ENCODE measurements at places on chromosomes 2 and 18. TPM values are rescaled to one million over a fixed set of nuclear protein-coding genes. Genes with fewer than 3 reads are reported as not detected.

DNA sequence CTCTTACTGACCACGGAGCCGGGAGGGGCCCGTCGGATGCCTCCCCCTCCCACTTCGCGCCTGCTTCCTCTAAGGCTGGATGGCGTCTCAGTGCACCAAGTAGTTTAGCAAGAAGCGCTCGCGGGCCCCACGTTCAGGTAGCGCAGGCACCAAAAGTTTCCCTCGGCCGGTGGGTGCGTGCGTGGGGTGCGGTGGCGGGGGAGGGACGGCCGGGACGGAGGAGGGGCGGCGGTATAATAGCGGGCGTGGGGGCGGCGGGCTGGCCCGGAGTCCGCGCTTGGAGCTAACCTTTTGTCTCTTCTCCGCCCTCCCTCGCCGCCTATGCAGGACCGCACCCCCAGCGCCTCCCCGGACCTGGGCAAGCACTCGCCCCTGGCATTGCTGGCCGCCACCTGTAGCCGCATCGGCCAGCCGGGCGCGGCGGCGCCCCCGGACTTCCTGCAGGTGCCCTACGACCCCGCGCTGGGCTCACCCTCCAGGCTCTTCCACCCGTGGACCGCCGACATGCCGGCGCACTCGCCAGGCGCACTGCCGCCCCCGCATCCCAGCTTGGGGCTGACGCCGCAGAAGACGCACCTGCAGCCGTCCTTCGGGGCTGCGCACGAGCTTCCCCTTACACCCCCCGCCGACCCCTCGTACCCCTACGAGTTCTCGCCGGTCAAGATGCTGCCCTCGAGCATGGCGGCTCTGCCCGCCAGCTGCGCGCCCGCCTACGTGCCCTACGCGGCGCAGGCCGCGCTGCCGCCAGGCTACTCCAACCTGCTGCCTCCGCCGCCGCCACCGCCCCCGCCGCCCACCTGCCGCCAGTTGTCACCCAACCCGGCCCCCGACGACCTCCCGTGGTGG is 1.0 kb downstream of the SP5 start:
- H3K27me3 ChIP-seq = peaks cover 63% of the 10 kb centered on the region
- peaks cover 3% of the 10 kb centered on the region for H3K36me3 ChIP-seq
- DNase-seq = peak; percentile 26
- peaks cover 37% of the 10 kb centered on the region for H3K4me1 ChIP-seq
- H3K27ac ChIP-seq = no peak overlapping the region

GRCh38 chr2:99727199-99727598 is 237.4 kb upstream of the REV1 start:
- H3K4me1 ChIP-seq = no peaks in the 10 kb centered on the region
- no peaks in the 10 kb centered on the region for H3K36me3 ChIP-seq
- H3K4me3 ChIP-seq = no peak overlapping the region
- H3K27me3 ChIP-seq = no peaks in the 10 kb centered on the region
- no peak overlapping the region for H3K27ac ChIP-seq

GRCh38 chr18:8745355-8746014 is 40.1 kb downstream of the MTCL1 start:
- H3K4me3 ChIP-seq = peak overlapping the region; percentile 34
- no peak for DNase-seq
- H3K27ac ChIP-seq = no peak overlapping the region

DNA sequence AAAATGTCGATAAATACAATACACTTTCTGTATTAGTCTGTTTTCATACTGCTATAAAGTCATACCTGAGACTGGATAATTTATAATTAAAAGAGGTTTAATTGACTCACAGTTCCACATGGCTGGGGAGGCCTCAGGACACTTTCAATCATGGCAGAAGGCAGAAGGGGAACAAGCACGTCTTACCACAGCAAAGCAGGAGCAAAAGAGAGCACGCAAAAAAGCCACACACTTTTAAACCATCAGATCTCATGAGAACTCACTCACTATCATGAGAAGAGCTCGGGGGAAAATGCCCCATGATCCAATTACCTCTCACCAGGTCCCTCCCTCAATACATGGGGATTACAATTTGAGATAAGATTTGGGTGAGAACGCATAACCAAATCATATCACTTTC is 256.7 kb downstream of the ANAPC1 start:
- no peak overlapping the region for H3K4me3 ChIP-seq
- H3K27ac ChIP-seq = no peak overlapping the region
- DNase-seq = no peak
- H3K4me1 ChIP-seq = peaks cover 28% of the 10 kb centered on the region

GRCh38 chr2:71876542-71877451 is 270.9 kb downstream of the CYP26B1 start:
- DNase-seq = no peak
- H3K4me3 ChIP-seq = no peak overlapping the region

DNA sequence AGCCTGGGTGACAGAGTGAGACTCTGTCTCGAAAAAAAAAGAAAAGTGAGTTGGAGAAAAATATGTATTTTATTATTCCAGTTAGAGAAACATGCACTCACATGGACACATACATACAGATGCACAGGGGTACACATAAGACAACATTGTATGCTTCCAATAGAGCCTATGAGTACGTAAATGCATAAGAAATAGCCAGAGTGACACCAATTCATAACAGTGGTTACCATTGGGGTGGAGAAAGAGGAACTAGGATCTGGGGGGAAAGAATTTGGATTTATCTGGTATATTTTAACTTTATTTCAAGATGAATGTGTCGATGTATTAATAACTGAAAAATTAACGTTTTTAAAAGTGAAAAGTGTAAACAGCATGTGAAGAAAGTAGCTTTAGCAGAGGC is 16.1 kb downstream of the IL36A start:
- H3K27me3 ChIP-seq = peaks cover 17% of the 10 kb centered on the region
- no peak for DNase-seq
- no peak overlapping the region for H3K4me3 ChIP-seq
- H3K4me1 ChIP-seq = no peaks in the 10 kb centered on the region
- H3K27ac ChIP-seq = no peak overlapping the region

DNA sequence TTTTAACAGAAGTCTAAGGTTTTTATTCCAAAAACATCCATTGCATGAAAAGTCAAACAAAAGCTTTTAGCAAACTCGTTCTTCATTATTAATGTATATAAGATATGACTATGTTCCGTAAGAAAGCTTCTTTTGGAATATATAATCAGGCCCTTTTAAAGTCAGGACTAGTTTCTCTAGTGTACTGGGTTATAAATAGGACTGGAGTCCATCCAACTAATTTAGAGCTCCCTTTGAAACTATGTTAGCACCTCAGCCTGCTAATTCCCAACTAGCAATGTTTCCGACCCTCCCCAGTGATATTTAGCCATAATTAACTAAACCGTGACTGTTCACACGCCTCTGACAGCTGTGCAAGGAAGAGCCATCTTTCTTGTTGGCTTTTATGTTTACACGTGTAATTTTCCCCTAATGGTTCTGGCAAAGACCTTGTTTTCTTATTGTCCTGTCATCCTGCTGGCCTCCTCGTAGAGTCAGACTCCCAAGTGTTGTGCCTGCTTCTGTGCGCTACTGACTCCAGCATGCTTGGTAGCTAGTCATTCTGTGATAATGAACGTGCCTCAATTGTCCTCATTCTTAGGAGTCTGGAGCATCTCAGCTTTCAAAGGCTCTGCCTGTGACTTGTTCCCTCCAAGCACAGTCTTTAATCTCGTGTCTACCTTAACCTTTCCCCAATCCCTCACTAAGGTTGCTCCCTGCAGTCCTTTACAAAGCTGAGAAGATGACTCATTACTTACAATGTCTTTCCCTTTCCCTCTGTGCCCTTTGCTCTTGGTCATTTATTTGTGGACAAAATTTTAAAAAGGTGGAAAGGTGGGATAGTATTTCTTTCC is 172.2 kb upstream of the RASGRP3 start:
- H3K4me1 ChIP-seq = no peaks in the 10 kb centered on the region
- DNase-seq = no peak
- H3K4me3 ChIP-seq = no peak overlapping the region
- no peaks in the 10 kb centered on the region for H3K36me3 ChIP-seq

DNA sequence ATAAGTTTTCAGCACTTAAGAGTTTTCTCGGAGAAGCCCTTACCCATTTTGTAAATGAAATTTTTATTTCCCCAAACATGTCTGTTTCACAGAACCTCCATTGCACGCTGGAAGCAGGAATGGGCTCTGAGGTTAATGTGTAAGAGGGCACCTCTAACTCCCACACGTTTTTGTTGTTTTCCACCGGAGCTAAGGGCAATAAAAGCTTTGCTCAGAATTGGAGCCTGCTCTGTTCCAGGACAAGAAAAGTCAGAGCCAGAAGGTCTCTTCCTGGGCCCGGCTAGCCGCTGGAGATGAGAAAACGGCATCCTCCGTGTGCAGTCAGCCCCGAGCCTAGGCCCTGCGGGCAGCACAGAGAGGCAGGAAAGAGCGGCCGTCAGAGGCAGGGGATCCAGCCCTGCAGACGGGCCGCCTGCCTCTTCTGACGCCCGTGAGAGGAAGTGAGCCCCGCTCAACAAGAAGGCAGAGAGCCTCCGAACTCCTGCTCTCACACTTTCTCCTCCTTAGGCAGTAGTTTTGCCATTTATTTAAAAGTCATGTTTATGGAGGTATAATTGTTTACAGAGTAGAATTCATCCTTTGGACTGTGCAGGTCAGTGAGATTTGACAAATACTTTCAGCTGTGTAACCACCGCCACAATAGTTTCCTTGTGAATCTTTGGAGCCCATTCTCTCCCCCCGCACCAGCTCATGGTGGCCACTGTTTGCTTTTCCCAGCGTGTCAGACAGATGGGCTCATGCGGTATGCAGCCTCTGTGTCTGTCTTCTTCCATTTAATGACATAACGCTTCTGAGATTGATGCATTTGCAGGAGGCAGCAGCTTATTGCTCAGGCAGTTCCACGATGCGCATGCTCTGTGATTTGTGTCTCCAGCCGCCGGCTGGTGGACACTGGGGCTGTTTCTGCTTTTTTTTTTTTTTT is 117.3 kb downstream of the GALR1 start:
- H3K27me3 ChIP-seq = peaks cover 24% of the 10 kb centered on the region
- H3K36me3 ChIP-seq = peaks cover 3% of the 10 kb centered on the region
- DNase-seq = no peak
- no peaks in the 10 kb centered on the region for H3K4me1 ChIP-seq
- H3K27ac ChIP-seq = no peak overlapping the region

Gene DTNA
- total RNA-seq = not detected

Gene MSTN
- total RNA-seq = not detected

Gene PELI1
- 38.4 TPM for total RNA-seq

Gene ABCG8
- total RNA-seq = not detected

Gene HEATR5B
- 20.3 TPM for total RNA-seq

Gene SERPINB3
- total RNA-seq = not detected

Measured in activated CD4-positive, alpha-beta memory T cell treated with anti-CD3 and anti-CD28 coated beads for 36 hours (primary cell).